ENCODE measurements at places on chromosomes 7 and 10. TPM values are rescaled to one million over a fixed set of nuclear protein-coding genes. Genes with fewer than 3 reads are reported as not detected.

AGR3 gene
- not detected for polyA plus RNA-seq

HTR7 gene
- 7.0 TPM for polyA plus RNA-seq

KCNH2 gene
- 2.9 TPM for polyA plus RNA-seq

SPDYE1 gene
- polyA plus RNA-seq: 1.6 TPM

TFEC gene
- polyA plus RNA-seq: not detected

HMX2 gene
- 3.4 TPM for polyA plus RNA-seq

DNA sequence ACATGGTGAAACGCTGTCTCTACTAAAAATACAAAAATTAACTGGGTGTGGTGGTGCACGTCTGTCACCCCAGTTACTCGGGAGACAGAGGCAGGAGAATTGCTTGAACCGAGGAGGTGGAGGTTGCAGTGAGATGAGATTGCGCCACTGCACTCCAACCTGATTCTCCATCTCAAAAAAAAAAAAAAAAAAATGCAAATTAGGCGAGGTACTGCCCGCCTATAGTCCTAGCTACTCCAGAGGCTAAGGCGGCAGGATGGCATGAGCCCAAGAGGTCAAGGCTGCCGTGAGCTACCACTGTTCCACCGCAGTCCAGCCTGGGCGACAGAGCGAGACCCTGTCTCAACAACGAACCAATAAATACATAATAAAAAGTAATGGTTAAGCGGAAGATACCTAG is 1.1 kb upstream of the EIF4H start:
- H3K4me3 ChIP-seq: peak overlapping the region; percentile 81
- no peaks in the 10 kb centered on the region for H3K27me3 ChIP-seq
- DNase-seq: peak; percentile 46
- H3K4me1 ChIP-seq: peaks cover 21% of the 10 kb centered on the region

DNA sequence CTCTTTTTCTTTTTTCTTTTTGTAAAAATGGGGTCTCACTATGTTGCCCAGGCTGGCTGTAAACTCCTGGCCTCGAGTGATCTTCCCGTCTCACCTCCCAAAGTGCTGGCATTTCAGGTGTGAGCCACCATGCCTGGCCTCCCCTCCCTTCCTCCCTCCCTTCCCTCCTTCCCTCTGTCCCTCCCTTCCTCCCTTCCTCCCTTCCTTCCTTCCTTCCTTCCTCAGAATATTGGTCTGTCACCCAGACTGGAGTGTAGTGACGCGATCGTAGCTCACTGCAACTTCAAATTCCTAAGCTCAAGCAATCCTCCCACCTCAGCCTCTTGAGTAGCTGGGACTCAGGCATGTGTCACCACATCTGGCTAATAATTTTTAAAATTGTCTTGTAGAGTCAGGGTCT is 8.4 kb downstream of the AGAP3 start:
- peaks cover 5% of the 10 kb centered on the region for H3K4me1 ChIP-seq
- H3K36me3 ChIP-seq: no peaks in the 10 kb centered on the region
- no peak overlapping the region for H3K27ac ChIP-seq
- DNase-seq: no peak
- no peak overlapping the region for H3K4me3 ChIP-seq
- peaks cover 5% of the 10 kb centered on the region for H3K27me3 ChIP-seq

- no peak overlapping the region for H3K4me3 ChIP-seq
- DNase-seq: no peak
- no peak overlapping the region for H3K27ac ChIP-seq
- no peaks in the 10 kb centered on the region for H3K36me3 ChIP-seq
- no peaks in the 10 kb centered on the region for H3K4me1 ChIP-seq
Observed at GRCh38 chr10:61438141-61438988, 14.8 kb downstream of the TMEM26 start.

- H3K36me3 ChIP-seq: no peaks in the 10 kb centered on the region
- H3K27ac ChIP-seq: no peak overlapping the region
- H3K27me3 ChIP-seq: peaks cover 12% of the 10 kb centered on the region
- peak; percentile 45 for DNase-seq
- H3K4me3 ChIP-seq: 0 out of 2 replicates have a peak overlapping the region, but pooled peaks have one; percentile 5
Observed at GRCh38 chr7:38978491-38978890, 782 bp downstream of the POU6F2 start.

- DNase-seq: no peak
- no peak overlapping the region for H3K27ac ChIP-seq
- no peaks in the 10 kb centered on the region for H3K36me3 ChIP-seq
- no peak overlapping the region for H3K4me3 ChIP-seq
- H3K27me3 ChIP-seq: no peaks in the 10 kb centered on the region
Observed at GRCh38 chr10:34010891-34011290, 676.4 kb upstream of the NRP1 start.

DNA sequence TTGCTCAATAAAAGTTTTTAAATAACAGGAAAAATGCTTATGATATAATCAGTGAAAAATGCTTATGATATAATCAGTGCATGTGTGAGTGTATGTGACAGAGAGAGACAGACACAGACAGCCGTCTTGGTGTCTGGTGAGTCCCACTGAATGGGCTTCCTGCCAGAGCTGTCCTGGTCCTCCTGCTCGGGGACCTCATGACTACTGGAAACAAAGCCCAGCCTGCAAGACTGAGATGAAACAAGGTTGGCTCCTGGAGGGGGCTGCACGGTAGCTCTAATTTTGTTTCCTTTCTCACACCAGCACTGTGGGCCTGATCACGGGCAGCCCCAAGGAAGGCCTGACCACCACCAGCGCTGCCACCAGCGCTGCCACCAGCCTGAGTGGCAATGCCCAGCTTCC is 57.3 kb downstream of the NRP1 start:
- no peaks in the 10 kb centered on the region for H3K36me3 ChIP-seq
- H3K27ac ChIP-seq: no peak overlapping the region
- no peaks in the 10 kb centered on the region for H3K27me3 ChIP-seq
- H3K4me1 ChIP-seq: peaks cover 18% of the 10 kb centered on the region
- DNase-seq: no peak

- H3K27me3 ChIP-seq: no peaks in the 10 kb centered on the region
- H3K27ac ChIP-seq: no peak overlapping the region
Observed at GRCh38 chr7:95675016-95675415, 78.7 kb upstream of the PDK4 start.

- no peak overlapping the region for H3K27ac ChIP-seq
- no peaks in the 10 kb centered on the region for H3K27me3 ChIP-seq
- no peak overlapping the region for H3K4me3 ChIP-seq
- H3K36me3 ChIP-seq: no peaks in the 10 kb centered on the region
- peaks cover 6% of the 10 kb centered on the region for H3K4me1 ChIP-seq
Observed at GRCh38 chr7:26584326-26584725, 280.1 kb downstream of the SKAP2 start.

- no peaks in the 10 kb centered on the region for H3K27me3 ChIP-seq
- H3K4me1 ChIP-seq: no peaks in the 10 kb centered on the region
- no peak for DNase-seq
- no peaks in the 10 kb centered on the region for H3K36me3 ChIP-seq
Observed at GRCh38 chr7:157487046-157487770, 150.4 kb downstream of the DNAJB6 start.

DNA sequence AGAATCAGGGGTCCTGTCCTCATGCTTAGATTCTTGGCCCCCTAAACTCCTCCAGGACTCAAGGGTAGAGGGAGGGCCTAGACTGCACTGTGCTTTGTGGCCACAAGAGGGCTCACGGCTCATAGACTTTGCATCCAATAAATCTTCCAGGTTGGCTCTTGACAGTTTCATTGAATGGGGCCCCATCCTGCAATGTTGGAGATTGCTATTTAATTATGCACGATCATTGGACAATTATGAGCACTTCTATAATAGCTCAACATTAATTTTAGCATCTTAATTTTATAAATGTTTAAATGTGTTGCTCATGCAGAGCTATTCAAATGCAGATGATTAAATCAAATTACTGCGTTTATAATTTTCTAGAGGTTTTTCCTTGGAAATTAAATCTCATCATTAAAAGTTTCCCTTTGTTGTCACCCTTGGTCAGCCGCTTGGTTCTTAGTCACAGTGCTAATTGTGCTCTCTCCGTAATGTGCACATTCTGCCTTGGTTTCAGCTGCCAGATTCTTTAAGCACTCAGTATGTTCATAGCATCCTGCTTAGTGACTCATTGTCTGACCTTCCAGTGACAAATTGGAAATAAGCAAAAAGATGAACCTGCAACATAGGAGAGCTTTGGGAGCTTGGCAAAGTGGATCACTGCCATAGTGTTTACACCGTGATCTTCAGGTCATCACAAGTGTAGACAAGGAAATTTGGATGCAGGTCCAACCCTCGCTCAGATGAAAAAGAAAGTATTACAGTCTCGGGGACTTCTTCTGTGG is 33.4 kb upstream of the PLPP4 start:
- H3K4me3 ChIP-seq: no peak overlapping the region
- H3K27me3 ChIP-seq: no peaks in the 10 kb centered on the region
- peak; percentile 71 for DNase-seq
- H3K4me1 ChIP-seq: no peaks in the 10 kb centered on the region
- H3K27ac ChIP-seq: no peak overlapping the region
- H3K36me3 ChIP-seq: no peaks in the 10 kb centered on the region

GRCh38 chr7:157133304-157133703 is 5.4 kb upstream of the UBE3C start:
- no peaks in the 10 kb centered on the region for H3K27me3 ChIP-seq
- H3K27ac ChIP-seq: no peak overlapping the region
- H3K4me1 ChIP-seq: no peaks in the 10 kb centered on the region

- H3K27ac ChIP-seq: no peak overlapping the region
- no peak overlapping the region for H3K4me3 ChIP-seq
- no peak for DNase-seq
- no peaks in the 10 kb centered on the region for H3K4me1 ChIP-seq
- no peaks in the 10 kb centered on the region for H3K27me3 ChIP-seq
- H3K36me3 ChIP-seq: no peaks in the 10 kb centered on the region
Observed at GRCh38 chr7:148135116-148135515, 455.4 kb upstream of the C7orf33 start.

- H3K27me3 ChIP-seq: no peaks in the 10 kb centered on the region
- peaks cover 12% of the 10 kb centered on the region for H3K4me1 ChIP-seq
- H3K4me3 ChIP-seq: no peak overlapping the region
Observed at GRCh38 chr7:1058311-1058710, 14.0 kb downstream of the GPR146 start.

DNA sequence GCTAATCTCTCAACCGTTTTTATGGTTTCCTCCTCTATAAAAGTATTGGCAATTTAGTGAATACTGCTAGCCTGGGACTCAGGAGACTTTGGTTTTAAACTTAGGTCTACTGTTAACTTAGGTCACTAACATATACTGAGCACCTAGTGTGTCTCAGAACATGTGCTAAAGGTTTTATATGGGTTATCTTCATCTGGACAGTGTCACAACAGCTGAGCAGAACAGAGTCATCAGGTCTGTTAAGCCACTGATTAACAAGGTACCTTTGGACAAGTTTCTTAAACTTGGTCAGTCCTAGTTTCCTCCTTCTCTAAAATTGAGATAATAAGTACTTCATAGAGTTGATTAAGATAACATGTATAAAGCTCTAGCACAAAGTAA is 30.6 kb downstream of the NET1 start:
- H3K27me3 ChIP-seq: no peaks in the 10 kb centered on the region
- H3K36me3 ChIP-seq: no peaks in the 10 kb centered on the region
- no peak for DNase-seq

GRCh38 chr7:107746006-107746405 is 2.1 kb downstream of the CBLL1 start:
- peaks cover 17% of the 10 kb centered on the region for H3K36me3 ChIP-seq
- no peak for DNase-seq
- no peak overlapping the region for H3K27ac ChIP-seq
- H3K4me3 ChIP-seq: peak overlapping the region; percentile 87

GRCh38 chr10:130037169-130037661 is 73.1 kb upstream of the EBF3 start:
- H3K4me1 ChIP-seq: no peaks in the 10 kb centered on the region
- no peak overlapping the region for H3K27ac ChIP-seq
- no peak overlapping the region for H3K4me3 ChIP-seq
- H3K27me3 ChIP-seq: no peaks in the 10 kb centered on the region
- H3K36me3 ChIP-seq: no peaks in the 10 kb centered on the region

- DNase-seq: no peak
- no peaks in the 10 kb centered on the region for H3K36me3 ChIP-seq
- no peaks in the 10 kb centered on the region for H3K4me1 ChIP-seq
- no peak overlapping the region for H3K27ac ChIP-seq
Observed at GRCh38 chr10:126016156-126016805, 119.9 kb downstream of the FANK1 start.

DNA sequence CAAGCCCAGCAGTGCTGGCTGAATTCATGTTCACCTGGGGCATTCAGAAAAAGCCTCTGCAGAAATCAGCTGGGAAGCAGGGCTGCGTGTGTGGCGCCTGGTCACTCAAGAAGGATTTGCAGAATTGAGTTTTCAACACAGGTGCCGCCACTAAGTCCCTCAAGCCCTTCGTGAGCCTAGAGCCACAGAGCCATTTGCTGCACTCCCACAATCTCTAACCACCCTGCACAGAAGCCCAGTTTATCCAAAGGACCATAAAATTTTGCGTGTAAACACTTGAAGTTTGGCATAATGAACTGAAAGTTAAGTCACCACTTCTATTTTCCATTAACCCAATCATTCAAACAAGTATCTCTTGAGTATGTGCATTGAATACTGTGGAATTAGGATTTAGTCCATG is 136.2 kb downstream of the DIP2C start:
- H3K36me3 ChIP-seq: no peaks in the 10 kb centered on the region
- H3K4me1 ChIP-seq: peaks cover 10% of the 10 kb centered on the region
- H3K4me3 ChIP-seq: no peak overlapping the region
- no peak overlapping the region for H3K27ac ChIP-seq

DNA sequence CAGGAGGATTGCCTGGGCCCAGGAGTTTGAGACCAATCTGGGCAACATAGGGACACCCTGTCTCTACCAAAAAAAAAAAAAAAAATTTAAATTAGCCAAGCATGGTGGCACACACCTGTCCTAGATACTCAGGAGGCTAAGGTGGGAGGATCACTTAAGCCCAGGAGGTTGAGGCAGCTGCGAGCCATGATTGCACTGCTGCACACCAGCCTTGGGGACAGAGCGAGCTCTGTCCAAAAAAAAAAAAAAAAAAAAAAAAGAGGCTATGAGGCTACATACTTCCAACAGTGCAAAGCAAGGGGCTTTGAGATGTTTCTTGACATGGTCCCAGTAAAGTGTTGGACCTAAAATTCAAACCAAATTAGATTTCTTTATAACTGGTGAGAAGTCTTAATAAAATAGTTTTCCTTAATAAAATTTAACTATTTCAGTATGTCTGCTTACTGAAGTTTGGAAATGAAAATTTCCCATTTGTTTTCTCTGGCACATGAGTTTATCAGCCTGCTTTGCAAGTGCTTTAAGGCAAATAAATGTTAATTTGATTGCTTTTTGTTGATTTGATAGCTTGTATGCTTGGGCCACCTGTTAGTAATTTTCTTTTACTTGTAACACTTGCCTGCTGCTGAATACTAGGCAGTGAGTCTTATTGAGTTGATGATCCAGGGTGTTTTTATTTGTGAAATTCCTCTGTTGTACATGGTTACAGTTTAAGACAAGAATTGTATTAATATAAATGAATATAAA is 16.1 kb downstream of the CALU start:
- no peak overlapping the region for H3K4me3 ChIP-seq
- H3K27me3 ChIP-seq: no peaks in the 10 kb centered on the region
- H3K4me1 ChIP-seq: no peaks in the 10 kb centered on the region

DNA sequence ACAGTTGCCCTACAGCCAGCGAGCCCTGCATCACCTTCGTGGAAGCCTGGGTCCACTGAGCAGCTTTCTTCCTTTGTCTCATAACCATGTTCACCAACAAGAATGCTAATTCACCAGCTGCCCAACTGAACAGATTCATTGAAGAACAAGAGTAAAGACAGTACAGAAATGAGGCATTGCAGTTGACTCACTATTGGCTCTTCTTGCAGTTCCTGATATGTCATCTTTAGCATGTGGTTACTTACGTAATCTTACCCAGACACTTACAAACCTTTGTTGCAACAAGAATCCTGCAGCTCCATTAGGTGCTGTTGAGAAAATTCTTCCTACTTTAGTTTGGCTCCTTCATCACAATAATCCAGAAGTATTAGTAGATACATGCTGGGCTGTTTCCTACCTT is 174.0 kb upstream of the TPK1 start:
- H3K4me3 ChIP-seq: no peak overlapping the region
- H3K36me3 ChIP-seq: no peaks in the 10 kb centered on the region
- no peaks in the 10 kb centered on the region for H3K4me1 ChIP-seq
- H3K27me3 ChIP-seq: no peaks in the 10 kb centered on the region
- no peak for DNase-seq

Data from GM23338 (cell line).